ENCODE measurements at places on chromosomes 2 and 18.

GRCh38 chr2:30545875-30546274 is 98.8 kb downstream of the LCLAT1 start:
- DNase-seq: no peak

GRCh38 chr18:56952026-56952425 is 194.9 kb upstream of the BOD1L2 start:
- DNase-seq: no peak

GRCh38 chr2:130720528-130720927 is 8.3 kb upstream of the GPR148 start:
- DNase-seq: no peak

GRCh38 chr2:82230406-82230805 is 1925.9 kb upstream of the LRRTM1 start:
- no peak for DNase-seq

GRCh38 chr18:5537860-5538259 is 5.9 kb downstream of the EPB41L3 start:
- no peak for DNase-seq

DNA sequence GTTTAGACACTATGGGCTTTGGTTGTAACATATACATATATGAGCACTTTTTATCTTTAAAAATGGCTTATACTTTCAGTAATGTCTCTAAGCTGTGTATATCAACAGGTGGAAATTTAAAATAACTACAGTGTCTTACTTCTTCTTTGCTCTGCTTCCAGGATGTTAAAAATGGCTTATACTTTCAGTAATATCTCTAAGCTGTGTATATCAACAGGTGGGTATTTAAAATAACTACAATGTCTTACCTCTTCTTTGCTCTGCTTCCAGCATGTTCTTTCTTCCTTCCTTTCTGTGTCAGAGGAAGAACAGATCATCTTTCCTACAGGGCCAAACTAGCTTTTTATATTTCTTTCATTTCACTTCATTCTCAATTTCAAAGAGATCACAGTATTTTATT is 689.6 kb downstream of the EPHA4 start:
- no peak for DNase-seq

- DNase-seq: no peak
These were observed 46.0 kb downstream of the PARD3B start for GRCh38 chr2:204591225-204591624.

DNA sequence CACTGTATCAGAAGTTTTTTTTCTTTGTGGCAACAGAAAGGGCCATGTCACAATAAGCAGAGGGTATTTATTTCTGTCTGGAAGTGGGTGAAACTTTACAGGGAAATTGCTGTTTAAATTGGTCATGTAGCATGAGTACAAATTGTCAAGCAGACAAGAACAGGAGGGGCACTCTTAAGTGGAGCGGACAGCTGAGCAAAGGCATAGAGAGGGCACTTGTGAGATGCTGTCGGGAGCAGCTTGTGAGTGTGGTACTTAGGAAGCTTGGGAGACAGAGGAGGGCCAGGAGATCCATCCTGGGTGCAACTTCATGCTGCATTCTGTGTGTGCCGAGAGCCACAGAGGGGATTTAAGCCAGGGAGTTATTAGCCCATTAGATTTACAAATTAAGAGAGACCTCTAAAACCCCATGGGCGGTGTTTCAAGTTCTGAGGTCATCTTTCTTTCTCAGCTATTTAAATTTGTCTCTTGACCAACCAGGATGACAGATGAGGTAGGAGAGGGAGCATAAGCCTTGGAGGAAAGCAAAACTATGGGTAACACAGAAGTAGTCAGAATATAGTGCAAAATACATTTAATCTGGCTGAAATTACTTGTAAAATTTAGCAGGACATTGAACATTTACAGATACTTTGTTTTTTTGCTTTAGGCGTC is 30.4 kb downstream of the INPP4A start:
- DNase-seq: no peak

- DNase-seq: no peak
These were observed at the start of gene MATN3 for GRCh38 chr2:20012282-20013125. Gene MATN3, minus strand, starts transcription at chr2:20012668. Its CDS starts 37 bp downstream, at chr2:20012631.

DNA sequence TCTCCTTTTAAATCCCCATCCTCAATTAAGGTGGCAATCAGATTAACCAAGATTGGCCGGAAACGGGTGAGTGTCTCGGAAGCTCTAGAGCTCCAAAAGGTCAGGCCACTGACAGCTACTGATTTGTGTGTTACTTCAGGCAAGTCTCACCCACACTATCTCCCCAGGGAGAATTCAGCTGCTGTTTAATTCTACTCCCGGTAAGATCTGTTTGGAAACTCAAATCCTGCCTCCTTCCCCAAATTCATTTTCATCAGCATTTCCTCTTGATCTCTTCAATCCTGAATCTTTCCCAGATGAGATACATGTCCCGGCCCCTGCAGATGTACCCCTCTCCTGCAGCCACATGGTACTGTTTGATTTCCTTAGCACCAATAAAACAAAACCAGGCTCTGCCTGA is 34.9 kb downstream of the EFR3B start:
- no peak for DNase-seq

GRCh38 chr2:68418419-68418818 is 48.7 kb downstream of the FBXO48 start:
- DNase-seq: no peak

DNA sequence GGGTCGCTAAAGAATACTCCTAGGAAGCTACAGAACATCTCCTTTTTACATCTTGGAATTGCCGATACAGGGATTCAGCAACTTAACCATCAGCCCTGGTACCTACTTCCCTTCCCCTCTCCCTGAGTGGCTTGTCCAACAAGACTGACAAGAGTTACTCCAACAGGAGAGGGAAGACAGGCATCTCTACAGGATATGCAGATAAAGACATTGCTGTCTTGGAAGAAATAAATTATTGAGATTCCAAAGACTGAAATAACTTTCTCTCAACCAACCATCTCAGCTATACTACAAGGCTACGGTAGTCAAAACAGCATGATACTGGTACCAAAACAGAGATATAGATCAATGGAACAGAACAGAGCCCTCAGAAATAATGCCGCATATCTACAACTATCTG is 87.2 kb downstream of the TRABD2A start:
- no peak for DNase-seq

DNA sequence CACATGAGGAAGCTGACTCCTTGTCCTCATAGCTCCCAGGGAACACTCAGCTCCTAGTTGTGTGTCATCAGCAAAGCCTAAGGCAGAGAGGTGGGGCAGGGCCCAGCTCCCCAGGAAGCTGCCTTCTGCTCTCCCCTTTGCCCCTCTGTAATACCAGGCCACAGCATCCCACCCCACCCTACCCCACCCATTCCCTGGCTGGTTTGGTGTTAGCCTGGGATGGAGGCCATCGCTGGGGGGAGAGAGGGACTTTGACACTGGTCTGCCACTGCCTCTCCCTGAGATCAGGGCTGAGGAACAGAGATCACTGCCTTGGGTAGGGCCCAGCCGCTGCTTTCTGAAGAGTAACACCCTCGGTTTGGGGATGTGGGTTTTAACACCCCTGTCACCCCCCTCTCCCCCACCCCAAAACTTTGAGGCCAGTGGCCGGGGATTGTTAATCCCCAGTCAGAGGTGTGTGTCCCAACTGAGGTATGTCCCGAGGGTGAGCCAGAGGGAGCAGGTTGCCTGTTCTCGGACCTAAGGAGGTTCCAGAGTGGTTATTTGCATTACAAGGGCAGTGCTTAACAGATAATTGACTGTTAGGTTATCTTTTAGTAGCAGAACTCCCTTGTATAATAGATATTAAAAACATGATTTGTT is 41.4 kb downstream of the TET3 start:
- DNase-seq: no peak

- DNase-seq: no peak
These were observed 229.1 kb upstream of the RBBP8 start for GRCh38 chr18:22703883-22704585.

GRCh38 chr2:120447127-120447785 is 101.3 kb downstream of the INHBB start:
- no peak for DNase-seq

DNA sequence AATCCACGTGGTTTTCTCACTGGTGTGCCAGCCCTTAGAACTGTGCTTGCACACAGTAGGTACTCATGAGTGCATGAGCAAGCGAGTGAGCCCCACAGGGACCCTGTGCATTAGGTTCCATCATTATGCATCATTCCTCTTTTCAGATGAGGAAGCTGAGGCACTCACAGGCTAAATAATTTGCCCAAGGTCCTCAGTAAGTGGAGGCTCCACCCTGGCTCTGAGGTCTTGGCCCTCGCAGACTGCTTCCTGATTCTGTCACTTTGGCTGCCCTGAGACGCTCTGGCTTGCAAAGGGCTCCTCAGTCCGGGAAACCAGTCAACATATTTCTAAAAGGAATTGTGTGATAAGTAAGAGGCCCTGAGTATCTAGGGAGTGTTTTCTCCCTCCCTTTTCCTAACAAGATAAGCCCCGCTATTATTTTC is 71.7 kb downstream of the IL1R2 start:
- peak; percentile 49 for DNase-seq

GRCh38 chr2:233289648-233290047 is 18.0 kb upstream of the SAG start:
- no peak for DNase-seq

GRCh38 chr2:12278217-12278750 is 438.5 kb upstream of the TRIB2 start:
- no peak for DNase-seq

- no peak for DNase-seq
These were observed 47.7 kb downstream of the OSBPL6 start for GRCh38 chr2:178241844-178242551.

- no peak for DNase-seq
These were observed 147.9 kb upstream of the DNMT3A start for GRCh38 chr2:25489631-25490030.

- DNase-seq: no peak
These were observed 8.8 kb upstream of the SNED1 start for GRCh38 chr2:240989451-240990265.

DNA sequence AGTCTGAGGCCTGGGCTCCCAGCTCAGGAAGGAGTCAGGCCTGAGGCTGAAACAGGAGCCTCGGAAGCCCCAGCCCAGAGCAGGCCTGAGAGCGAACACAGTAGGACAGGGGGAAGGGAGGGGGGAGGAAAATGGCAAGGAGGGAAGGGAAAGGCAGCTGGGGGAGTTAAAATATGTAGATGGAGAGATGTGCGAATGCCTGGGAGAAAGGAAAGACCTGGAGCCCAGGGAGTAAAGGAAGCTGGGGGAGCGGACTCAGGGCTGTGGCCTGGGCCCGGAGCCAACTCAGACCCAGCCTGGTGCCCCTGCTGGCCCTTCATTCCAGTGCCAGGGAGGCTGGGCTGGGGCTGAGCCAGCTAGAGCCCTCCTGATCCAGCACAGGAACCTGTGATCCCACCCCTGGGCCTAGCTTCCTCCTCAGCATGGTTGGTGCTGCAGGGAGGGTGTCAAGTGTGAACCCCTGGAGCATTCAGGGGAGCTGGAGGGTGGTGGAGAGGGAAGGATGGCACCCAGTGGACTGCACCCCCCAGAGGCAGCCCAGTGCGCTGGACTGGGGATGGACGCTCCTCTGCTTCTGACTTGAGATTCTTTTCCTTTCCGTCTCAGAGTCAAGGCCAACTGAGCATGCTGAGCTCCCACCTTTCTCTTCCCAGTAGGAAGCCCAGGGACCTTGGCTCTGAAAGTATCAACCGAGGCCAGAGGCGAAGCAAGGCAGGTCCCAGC is 46.3 kb downstream of the EMX1 start:
- no peak for DNase-seq

DNA sequence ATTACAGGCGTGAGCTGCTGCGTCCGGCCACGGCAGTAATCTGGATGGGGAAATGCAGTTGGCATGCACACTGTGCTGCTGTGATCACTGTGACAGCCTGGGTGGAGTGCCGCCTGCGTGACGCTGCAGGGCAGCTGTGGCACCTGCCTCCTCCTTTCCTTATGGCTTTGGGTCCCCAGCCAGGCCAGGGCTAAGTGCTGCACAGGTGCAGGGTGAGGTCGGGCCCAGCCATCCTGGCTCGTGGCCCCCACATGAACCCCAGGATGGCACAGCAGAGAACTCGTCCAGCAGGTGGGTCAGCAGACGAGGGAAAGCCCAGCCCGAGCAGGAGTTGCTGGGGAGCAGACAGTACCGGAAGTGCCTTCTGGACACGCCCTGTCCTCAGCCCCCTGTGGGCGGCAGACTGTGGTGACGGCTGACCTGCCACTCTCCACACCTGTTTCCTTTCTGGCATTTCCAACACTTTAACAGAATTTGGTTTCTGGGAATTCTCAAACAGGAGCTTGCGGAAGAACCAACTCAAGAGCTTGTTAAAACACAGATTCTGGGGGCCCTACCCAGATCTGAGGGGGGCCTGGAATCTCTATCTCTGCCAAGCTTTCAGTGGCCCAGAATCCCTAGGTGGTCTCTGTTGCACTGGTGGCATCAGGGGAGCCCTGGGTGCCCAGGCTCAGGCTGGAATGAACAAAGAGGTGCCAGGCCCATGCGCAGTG is 16.9 kb downstream of the HS1BP3 start:
- DNase-seq: no peak

DNA sequence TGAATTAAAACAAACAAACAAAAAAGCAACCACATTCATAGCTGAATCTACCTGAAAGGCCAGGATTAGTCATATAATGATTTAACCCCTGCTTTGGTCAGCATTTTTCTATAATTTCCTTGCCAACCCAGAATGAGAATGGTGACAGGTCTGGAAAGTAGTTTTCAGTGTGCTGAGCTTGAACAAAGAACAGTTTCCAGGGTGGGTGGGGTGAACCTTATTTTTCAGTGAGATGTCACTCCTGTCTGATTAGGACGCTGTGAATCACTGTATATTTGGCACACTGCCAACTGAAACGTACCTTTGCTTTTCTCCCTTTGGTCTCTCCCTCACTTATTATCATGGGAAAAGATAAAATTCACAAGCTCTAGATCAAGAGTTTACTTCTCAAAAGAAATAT is 35.0 kb upstream of the DSC1 start:
- DNase-seq: no peak

DNA sequence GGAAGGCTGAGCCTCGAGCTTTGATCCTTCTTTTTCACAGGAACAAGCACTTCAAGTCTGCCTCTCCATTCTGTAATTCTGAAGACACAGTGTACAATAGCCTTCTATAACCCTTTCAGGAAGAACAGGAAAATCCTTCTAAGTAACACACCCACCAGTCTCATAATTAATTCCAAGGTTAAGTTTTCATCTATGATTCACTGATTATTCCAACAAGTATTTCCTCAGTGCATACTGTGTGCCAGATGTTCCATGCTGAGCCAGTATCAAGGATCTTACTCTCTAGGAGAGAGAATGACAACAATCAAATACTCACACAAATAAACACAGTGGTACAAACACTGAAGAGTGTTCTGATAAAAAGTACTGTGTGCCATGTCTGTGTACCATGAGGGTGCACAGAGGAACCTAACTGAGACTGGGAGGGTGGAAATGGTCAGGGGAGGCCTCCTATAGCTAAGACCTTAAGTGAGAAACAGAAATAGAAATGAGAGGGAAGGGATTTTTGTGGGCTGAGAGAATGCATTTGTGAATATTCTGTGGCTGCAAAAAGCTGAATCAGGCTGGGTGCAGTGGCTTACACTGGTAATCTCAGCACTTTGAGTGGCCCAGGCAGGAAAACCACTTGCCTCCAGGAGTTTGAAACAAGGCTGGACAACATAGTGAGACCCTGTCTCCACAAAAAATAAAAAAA is 7.3 kb upstream of the MTLN start:
- no peak for DNase-seq

- peak; percentile 78 for DNase-seq
These were observed 6.2 kb upstream of the GPR155 start for GRCh38 chr2:174492963-174493431.

- DNase-seq: no peak
These were observed 368.6 kb downstream of the GRB14 start for GRCh38 chr2:164252568-164253287.

- no peak for DNase-seq
These were observed 1699.3 kb upstream of the TMEFF2 start for GRCh38 chr2:193894081-193894480.
